ENCODE measurements at places on chromosomes 6 and 20.

GRCh38 chr6:118356686-118357085 is 191.4 kb upstream of the PLN start:
- no peak for DNase-seq

DNA sequence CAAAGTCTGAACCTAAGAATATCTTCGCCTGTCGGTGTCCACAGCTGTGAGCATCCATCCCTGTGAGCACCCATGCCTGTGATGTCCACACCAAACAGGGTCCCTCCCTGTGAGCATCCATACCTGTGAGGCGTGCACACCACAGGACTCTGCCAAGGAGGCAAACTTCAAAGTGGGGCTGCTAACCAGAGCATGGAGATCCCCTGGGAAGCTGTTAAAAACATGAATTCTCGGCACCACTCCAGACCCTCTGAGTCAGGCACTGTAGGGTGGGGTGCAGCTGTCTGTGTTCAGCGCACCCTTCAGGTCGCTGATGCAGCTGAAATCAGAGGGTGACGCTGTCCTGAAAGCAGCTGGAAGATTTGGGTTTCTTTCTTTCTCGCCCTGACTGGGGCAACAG is 85.4 kb upstream of the NXT1 start:
- DNase-seq: no peak

GRCh38 chr20:33729101-33729500 is 2.7 kb upstream of the ZNF341 start:
- no peak for DNase-seq

DNA sequence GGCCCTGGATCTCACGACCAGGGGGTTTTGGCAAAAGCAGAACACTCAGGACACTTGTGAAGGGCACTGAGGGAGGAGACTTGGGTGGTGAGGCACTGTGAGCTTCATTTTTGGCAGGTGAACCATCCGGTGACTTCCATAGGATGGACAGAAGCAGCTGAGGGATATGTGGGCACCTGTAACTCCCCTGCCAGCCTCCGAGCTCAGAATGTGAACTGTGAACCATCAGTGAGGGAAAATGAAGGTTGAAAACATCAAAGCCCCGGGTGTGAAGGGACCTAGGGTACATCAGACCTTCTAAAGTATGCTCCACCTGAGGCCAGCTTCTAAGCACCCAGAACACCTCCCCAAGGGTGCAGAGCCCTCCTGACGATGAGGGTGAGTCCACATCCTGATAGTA is 53.2 kb downstream of the FAXC start:
- no peak for DNase-seq

DNA sequence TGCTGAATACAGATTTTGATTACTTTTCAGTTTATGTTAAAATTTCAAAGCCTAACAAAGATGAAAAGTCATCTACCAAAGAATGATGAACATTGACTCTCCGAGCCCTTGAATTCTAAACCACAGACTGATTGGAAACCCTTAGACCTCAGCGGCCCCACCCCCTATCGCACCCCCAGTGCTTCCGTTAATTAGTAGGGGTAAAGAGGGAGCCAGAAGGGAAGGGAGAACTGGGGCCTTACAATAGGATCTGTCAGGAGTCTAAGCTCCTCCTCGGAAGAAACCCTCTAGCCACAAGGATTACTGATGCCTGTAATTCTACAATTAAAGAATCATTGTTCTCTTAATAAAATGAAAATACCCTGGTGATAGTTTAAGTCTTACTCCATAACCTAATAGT is 79.7 kb upstream of the JARID2 start:
- no peak for DNase-seq

- no peak for DNase-seq
Measured at GRCh38 chr6:30922447-30922852, 8.4 kb downstream of the VARS2 start.

GRCh38 chr6:135992739-135993138 is 141.2 kb downstream of the PDE7B start:
- no peak for DNase-seq

DNA sequence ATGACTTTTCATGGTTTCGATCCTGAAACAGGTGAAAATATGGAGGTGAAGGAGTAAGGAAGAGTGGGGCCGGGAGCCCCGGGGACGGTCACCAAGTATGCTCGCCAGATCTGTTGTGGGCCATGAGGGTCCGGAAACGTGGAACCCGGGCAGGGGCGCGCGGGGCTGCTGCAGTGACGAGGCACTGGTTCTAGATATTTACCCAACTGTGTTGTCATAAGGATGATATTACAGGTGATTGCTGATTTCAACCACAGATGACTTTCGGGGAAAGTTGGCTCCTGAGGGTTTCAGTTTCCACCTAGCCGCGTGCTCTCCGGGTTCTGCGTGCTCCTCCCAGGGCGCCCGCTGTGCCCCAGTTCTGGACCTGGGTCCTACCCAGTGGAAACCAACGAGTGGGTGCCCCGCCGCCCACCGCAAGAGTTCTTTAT is 12.2 kb downstream of the RAET1G start:
- DNase-seq: no peak

DNA sequence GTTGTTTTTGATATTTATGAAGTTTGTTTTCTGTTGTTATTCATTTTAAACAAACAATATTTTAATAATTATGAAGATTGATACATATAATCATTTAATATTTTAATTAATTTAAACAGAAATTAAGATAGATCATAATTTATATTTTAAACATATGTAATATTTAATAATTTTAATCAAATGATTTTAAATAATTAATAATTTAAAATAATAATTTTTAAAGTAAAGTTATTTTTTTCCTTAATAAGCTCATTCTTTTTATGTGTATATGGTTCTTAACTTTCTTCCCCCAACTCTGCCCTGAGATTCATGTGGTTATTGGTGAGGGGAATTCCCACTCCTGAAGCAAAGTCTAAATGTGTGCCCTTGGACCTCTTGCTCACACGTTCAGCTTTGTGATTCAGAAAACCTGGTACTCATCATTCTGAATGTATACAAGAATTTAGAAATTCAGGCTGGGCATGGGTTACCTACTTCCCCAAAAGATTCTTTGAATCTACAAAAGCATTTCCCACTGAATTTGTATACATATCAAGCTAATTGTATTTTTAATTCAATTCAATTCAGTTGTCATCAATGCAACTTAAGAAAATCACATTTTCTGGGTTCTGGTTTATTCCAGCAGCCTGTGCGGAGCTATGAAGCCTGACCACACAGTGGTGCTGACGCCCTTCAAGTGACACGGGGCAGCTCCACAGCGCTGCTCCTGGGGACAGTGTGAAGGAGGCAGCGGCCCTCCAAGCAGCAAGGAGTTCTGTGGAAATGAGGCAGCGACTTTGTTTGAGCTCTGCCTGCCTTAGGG is 168.9 kb upstream of the UST start:
- DNase-seq: peak; percentile 68

GRCh38 chr6:167317172-167317571 is 7.7 kb upstream of the TTLL2 start:
- no peak for DNase-seq

DNA sequence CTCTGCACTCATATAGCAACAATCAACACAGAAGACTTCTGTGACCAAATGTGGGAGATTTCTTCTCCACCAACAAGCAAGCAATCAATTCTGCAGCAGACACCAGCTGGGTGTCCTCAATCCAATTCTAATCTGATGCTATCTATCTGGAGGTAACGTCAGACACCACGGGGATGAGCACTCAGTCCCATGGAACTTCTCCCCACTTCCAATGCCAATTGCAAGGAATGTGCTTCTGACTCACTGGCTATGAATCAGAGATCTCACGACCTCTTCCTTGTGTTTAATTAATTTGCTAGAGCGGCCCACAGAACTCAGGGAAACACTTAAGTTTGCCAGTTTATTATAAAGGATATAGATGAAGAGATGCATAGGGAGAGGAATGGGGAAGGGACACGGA is 103.5 kb upstream of the SIRPG start:
- peak; percentile 31 for DNase-seq

DNA sequence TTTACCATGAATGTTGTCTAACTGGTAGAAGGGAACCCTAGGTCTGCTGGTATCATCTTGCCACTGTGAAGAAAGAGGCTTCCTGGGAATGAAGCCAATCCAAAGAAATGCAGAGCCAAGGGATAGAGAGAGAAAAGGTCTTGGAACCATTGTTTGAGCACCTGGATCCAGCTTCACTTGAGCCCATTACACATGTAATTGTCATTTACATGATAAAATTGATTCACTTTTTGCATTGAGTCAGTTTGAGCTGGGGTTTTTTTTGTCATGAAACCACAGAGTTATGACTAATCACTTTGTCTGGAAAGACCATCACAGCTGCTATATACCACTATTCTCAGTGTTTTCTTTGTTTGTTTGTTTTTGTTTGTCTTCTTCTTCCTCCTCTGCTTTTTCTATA is 112.3 kb downstream of the CBLN4 start:
- DNase-seq: no peak

- DNase-seq: peak; percentile 39
Measured at GRCh38 chr20:49603209-49603627, 35.3 kb upstream of the PTGIS start.

DNA sequence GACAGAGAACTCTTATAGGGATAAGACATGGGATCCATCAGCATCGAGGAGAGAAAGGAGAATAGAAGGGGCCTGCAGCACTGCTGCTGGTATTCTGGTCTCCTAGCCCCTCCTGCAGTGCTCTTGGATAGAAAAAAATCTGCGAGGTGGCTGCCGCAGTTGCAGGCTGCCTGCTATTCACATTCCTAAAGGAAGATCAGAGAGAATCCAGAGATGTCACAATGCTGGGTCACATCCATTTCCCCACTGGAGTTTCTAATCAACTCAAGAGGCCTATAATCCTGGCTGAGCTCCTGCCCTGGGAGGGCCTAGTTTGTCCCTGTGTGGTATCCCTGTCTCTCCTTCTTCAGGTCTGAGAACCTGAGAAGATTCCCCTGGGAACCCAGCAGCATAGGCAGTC is 357.8 kb downstream of the MAFB start:
- no peak for DNase-seq

DNA sequence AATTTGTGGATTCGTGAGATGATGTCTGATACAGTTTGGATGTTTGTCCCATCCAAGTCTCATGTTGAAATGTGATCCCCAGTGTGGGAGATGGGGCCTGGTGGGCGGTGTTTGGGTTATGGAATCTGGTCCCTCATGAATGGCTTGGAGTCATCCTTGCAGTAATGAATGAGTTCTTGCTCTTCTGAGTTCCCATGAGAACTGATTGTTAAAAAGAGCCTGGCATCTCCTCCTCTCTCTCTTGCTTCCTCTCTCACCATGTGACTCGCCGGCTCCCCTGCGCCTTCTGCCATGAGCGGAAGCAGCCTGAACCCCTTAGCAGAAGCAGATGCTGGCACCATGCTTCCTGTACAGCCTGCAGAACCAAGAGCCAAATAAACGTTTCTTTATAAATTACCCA is 30.5 kb upstream of the RPP40 start:
- DNase-seq: no peak

DNA sequence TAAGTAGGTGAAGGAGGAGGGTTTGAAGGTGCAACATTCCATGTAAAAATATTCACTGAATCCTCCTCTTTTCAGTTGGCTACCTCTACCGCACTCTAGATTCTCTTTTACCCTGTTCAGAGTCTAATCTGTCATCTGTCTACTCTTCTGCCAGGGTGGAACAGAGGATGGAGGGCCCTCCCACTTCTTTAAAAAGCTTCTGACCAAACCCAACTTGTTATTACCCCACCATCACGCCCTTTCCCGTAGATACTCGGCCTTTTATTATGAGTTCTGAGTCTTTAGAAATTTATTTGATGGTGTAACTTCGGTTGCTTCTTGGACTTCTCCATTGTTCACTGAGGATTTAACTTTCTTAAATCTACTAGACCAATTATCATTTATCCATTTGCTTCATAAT is 11.7 kb downstream of the STX11 start:
- DNase-seq: no peak

DNA sequence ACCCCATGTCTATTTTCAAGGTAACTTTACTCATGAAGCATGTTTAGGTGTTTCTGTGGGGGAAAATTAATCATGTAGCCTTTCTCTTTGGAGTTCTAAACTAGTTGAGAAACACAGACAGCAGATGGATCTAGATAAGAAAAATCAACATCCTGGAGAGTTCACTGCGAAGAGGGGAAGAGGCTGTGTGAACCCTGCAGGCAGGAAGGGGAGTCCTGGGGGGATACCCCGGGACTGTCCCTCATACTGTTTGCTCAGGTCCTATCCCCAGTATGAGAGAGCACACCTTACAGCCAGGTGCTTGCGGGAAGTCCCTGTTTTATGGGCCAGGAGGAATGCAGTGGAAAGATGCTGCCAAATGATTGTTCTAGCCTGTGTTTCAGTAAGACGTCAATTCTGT is 32.7 kb downstream of the CHMP4B start:
- no peak for DNase-seq

GRCh38 chr6:129236001-129236517 is 353.1 kb downstream of the LAMA2 start:
- DNase-seq: no peak

DNA sequence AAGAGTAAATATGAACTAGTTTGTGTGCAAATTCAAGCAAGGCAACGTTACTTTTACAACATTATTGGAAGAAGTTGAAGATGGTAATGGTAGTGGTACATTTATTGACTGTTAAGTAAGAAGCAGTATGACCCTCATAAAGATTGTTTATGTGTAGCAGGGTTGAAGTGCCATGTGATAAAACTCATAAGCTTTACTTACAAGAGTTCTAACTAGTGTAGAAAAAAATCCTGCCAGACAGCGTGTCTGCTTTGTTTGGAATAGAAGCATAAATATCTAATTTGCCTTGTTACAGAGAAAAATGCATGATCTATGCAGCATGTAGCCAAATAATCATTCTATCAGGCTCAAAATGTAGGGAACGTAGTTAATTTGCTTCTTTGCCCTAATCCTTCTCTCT is 450.8 kb upstream of the SOX4 start:
- DNase-seq: no peak

GRCh38 chr20:5342021-5342420 is 25.3 kb upstream of the PROKR2 start:
- DNase-seq: no peak

- DNase-seq: no peak
Measured at GRCh38 chr6:44487002-44487401, 99.5 kb downstream of the CDC5L start.

Measured in endothelial cell of umbilical vein (primary cell).